Stimulated activated CD8-positive, alpha-beta memory T cell treated with anti-CD3 and anti-CD28 coated beads, Interleukin-4, amount 100 ng/mL, for 1 hour (primary cell): ENCODE measurements at places on chromosomes 4 and X.

DNA sequence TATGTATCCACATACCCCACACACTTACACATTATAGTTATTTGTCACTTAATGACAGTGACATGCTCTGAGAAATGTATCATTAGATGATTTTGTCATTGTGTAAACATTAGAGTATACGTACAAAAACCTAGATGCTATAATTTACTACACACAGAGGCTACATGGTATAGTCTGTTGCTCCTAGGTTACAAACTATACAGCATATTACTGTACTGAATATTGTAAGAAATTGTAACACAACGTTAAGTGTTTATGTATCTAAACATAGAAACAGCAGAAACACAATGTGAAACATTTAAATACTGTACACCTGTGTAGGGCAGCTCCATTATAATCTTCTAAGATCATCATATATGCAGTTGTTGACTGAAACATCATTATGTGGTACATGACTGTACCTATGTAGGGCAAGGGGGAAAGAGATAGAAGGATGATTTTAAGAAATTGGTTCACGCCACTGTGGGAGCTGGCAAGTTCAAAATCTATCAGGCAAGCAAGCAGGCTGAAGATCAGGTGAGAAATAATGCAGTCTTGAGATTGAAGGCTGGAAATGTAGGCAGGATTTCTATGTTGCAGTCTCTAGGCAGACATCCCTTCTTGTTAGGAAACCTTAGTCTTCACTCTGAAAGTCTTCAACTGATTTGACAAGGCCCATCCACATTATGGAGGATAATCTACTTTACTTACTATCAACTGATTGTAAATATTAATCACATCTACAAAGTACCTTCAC is 78.0 kb upstream of the CPEB2 start:
- DNase-seq, result no peak

DNA sequence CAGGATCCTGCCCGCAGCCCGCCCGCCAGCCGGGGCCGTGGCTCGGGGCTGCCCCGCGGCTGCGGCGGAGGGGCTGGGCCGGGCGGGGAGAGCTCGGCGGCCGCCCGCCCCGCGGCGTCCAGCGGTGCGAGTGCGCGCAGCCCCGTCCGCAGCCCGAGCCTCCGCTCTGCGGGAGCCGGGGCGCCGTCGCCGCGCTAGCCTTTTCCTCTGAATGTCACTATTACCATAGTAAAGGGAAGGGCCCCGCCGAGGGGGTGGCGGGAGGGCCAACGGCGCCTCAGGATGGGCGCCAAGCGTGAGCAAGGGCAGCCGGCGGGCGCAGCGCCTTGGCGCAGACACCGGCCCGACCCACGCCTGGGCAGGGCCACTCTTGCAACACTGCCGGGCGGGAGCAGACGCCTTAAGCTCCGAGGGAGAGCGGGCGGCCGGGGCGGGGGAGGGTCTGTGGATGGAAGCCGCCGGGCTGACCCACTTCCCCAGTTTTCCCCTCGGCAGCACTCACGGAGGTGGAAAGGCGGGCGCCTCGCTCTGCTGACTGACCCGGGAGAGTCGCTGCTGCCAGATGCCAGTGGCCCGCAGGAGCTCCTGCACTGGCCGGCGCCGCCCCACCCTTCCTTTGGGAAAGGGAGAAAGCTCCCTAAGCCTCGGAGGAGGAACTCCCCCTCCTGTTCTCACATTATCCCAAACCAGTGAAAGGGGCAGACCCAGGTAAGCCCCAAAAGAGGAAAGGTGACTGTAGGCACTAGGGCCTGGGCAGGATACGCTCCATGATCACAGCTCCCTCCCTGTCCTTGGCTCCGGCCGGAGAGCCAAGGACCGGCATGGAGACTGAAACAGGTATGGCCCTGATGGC is 329.4 kb downstream of the HNRNPD start:
- DNase-seq, result no peak

DNA sequence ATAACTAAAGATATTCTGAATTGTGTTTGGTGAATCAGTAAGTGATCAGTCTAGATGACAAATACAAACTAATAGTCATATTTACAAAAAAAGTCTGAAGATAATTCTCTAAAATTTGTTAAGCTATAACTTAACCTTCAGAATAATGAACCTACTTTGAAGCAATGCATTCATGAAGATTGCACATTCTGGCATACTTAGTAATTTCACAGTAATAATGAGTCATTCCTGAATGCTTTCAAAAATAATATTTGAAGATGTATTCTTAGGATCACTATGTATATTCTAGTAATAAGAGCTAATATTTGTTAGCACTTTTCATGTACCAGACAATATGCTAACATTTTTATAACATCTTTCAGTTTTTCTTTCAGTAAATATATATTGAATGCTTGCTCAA is 756.7 kb upstream of the SLIT2 start:
- DNase-seq, result no peak

- no peak for DNase-seq
Observed at GRCh38 chr4:42466273-42466844, 69.1 kb downstream of the SHISA3 start.

- DNase-seq, result no peak
Observed at GRCh38 chrX:24023972-24024669, 2.9 kb downstream of the KLHL15 start.

- DNase-seq, result no peak
Observed at GRCh38 chr4:19945501-19945900, 306.2 kb upstream of the SLIT2 start.

- no peak for DNase-seq
Observed at GRCh38 chrX:103831803-103832544, at the start of gene RAB9B. Gene RAB9B (minus strand): TSS chrX:103832257. CDS start chrX:103825784, 6,473 bp downstream.

- no peak for DNase-seq
Observed at GRCh38 chr4:73856518-73856917, 3.4 kb downstream of the PF4V1 start.

DNA sequence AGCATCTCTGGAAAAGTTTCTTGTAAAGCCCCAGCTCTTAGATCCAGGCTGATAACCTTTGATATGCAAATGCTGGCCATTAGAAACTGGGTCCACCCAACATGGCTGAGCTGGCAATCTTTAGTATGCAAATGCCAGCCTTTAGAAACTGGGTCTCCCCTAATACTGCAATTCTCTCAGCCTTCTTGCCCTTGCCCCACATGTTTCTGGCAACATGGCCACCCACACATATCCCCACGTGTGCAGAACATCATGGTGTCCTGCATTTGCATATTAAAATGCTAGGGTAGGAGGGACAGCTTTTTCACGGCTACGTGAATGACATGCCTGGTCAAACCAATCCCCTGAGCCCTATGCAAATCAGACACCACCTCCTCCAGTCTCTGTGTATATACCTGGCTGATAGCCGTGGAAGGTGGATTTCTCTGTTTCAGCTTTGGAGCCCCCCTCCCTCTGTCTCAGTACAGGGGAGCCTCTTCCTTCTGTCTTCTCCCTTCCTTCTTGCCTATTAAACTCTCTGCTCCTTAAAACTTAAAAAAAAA is 344.0 kb upstream of the NWD2 start:
- no peak for DNase-seq

- DNase-seq, result no peak
Observed at GRCh38 chr4:104344342-104344980, 150.2 kb downstream of the CXXC4 start.

DNA sequence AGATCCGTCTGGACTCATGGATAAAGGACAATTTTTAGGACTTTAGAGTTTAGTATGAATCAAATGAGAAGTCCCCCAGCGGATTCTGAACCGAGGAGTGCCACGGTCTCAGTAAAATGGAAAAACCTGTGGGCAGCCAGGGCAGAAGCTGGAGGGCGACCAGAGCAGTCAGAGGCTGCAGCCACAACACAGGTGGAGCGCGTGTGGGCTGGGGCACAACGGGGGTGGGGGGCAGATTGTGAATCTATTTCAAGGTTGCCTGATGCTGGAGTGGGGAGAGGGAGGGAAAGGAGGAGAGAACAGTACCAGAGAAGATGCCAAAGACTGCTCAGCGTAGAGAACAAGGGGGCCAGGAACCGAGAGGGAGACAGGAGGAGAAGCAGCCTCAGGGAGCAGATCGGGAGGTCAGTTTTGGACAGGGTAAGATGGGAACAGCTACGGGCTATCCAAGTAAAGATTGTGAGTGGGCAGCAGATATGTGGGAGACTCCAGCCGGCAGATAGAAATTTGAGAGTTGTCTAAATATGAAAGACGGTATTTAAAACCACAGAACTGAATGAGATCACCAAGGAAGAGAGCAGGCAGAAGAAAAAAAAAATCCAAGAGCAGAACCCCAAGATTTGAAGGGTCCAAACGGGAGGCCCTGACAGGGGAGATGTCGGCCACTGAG is 9.5 kb downstream of the FAT1 start:
- no peak for DNase-seq

- no peak for DNase-seq
Observed at GRCh38 chrX:52271206-52271605, 86.5 kb downstream of the MAGED4 start.

DNA sequence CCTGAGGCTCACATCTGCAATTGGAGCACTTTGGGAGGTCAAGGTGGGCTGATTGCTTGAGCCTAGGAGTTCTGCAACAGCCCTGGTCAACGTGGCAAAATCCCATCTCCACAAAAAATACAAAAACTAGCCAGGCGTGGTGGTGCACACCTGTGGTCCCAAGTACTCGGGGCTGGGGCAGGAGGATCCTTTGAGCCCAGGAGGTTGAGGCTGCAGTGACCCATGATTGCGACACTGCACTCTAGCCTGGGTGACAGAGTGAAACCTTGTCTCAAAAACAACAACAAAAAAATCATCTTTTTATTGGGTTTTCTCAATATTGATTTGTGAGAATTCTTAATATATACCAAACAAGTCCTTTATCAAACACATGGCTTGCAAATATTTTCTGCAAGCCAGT is 64.9 kb downstream of the ANKRD17 start:
- DNase-seq, result no peak

DNA sequence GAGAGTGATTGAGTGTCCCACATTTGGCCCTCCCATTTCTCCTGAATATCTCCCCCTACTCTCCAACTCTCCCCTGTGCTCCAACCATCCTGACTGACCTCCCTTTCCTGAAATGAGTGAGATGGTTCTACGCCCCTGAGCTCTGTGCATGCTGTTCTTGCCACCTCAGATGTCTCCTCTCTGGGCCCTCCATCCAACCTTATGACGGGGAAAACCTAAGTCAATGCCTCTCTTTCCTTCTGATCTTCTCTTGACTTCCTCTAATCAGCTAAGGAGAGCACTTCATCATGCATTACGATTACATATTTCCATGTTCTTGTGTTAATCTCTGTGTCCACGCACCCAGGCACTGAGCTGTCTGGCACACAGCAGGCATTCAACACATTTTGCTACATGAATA is 1.1 kb upstream of the TNIP3 start:
- DNase-seq, result no peak

- DNase-seq, result no peak
Observed at GRCh38 chrX:11786862-11787261, 28.8 kb downstream of the MSL3 start.

DNA sequence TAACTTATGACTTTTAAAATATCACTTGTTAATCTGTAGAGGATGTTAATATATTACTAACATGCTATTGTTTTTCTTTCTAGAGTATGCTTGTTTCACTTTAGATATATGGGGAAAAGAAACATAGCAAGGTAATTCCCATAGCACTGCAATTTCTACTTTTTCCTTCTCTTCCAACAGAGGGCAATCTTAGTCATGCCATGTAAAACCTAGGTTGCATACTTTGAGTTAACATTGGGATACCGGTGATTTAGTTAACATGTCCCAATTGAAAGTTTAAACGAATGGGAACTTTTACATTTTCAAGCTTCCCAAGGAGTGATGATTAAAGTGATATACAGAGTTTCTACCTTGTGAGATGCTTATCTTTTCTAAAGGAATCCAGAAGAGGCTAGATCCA is 89.4 kb upstream of the IL13RA1 start:
- DNase-seq, result no peak

DNA sequence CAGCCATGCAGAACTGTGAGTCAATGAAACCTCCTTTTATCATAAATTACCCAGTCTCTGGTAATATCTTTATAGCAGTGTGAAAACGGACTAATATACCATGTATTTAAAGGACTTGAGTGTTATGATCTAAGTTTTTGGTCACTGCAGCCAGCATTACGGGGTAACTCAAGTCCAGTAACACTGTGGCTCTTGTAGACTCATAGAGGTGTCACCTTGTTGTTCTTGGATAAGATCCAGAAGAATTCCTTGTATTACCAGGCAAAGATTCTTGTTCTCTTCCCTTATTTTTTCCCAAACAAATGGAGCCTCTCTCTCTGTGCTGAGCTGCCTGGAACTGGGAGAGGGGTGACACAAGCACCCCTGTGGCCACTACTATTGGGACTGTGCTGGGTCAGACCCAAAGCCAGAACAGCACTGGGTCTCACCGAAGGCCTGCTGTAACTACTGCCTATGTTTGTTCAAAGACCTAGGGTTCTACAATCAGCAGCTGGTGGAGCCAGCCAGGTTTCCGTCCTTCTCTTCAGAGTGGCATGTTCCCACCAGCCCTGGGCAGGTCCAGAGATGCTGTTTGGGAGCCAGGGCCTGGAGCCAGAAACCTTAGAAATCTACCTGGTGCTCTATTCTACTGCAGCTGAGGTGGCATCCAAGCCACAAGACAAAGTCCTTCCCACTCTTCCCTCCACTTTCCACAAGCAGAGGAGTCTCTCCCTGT is 43.7 kb upstream of the MED14 start:
- no peak for DNase-seq

GRCh38 chr4:74033739-74034138 is 4.8 kb downstream of the CXCL3 start:
- no peak for DNase-seq
